IMR-90 (cell line): ENCODE measurements at places on chromosomes 5 and 9. TPM values are rescaled to one million over a fixed set of nuclear protein-coding genes. Genes with fewer than 3 reads are reported as not detected.

DNA sequence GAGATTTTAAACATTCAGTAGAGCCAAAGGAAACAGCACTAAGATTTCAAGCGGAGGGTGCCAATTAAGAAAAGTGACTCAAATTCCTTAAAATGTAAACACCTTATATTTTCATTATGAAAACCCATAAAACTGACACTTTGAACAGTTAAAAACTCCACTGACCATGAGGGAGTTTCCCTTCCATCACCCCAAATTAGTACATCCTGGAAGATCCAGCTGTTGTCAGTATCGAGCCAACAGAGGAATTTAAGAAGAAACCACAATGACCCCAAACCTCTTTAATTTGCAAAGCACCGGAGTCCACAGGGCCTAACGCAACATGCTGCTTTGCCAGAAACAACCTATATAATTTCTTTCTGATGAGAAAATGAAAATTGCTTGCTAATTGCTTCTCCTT lies 41.3 kb downstream of the ROR2 start:
- DNase-seq: peak; percentile 70

DNA sequence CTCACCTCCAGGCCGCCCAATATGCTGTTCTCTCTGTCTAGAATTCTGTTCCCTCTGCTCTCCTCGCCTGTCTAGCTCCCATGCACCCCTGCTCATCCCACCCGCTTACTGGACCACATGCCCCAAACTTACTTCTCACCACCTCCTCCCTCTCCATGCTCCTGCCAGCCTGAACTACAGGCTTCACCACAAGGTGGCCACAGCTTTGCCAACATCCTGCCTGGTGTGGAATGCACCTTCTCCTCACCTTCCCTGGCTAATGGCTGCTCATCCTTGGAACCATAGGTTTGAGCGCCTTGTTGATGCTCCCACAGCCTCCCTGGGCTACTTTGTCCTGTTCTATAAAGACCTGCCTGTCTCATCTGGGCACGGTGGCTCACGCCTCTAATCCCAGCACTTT lies 9.6 kb downstream of the LAMC3 start:
- DNase-seq: no peak

The GALNT12 gene
- 2.0 and 2.3 TPM in 2 replicates for polyA plus RNA-seq

- peak; percentile 58 for DNase-seq
Observed at GRCh38 chr5:139058121-139058520, 140.0 kb downstream of the SIL1 start.

The ADAMTSL2 gene
- polyA plus RNA-seq: not detected in 2 replicates

DNA sequence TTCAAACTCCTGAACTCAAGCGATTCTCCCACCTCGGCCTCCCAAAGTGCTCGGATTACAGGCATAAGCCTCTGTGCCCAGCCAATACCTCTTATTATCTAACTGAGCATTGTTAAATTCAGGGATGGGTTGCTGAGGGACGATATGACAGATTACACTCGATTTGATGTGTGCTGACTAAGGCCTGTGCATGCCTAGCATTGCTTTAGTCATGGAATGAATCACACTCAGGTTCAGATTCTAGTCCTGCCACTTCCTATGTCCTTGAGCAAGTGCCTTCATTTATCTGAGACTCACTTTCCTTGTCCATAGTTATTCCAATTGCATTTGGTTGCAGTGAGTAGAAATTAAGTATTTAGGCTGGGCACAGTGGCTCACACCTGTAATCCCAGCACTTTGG lies 19.5 kb downstream of the THBS4 start:
- DNase-seq: peak; percentile 53

The SEMA5A gene
- 7.3 and 8.2 TPM in 2 replicates for polyA plus RNA-seq

The IL13 gene
- not detected in 2 replicates for polyA plus RNA-seq

GRCh38 chr9:97563458-97564135 lies 62.1 kb downstream of the TMOD1 start:
- DNase-seq: no peak
